ENCODE measurements at places on chromosomes 16 and 17. TPM values are rescaled to one million over a fixed set of nuclear protein-coding genes. Genes with fewer than 3 reads are reported as not detected.

Gene CES1
- 0.34 TPM for total RNA-seq

Gene C17orf50
- total RNA-seq = not detected

Gene PRSS33
- total RNA-seq = 0.73 TPM

Gene DLX4
- total RNA-seq = not detected

Gene CSH1
- total RNA-seq = not detected

Gene MT1H
- not detected for total RNA-seq

Gene PIK3R6
- not detected for total RNA-seq

Gene EEF2K
- 9.0 TPM for total RNA-seq

Gene BIRC5
- total RNA-seq = 169 TPM

Gene ASPA
- total RNA-seq = not detected

Gene MYH1
- not detected for total RNA-seq

- peaks cover 3% of the 10 kb centered on the region for H3K4me1 ChIP-seq
- no peak for DNase-seq
- no peaks in the 10 kb centered on the region for H3K36me3 ChIP-seq
- H3K27me3 ChIP-seq = peaks cover 28% of the 10 kb centered on the region
Observed at GRCh38 chr16:84373907-84374489, 5.7 kb downstream of the ATP2C2 start.

- H3K4me1 ChIP-seq = peaks cover 16% of the 10 kb centered on the region
- H3K36me3 ChIP-seq = no peaks in the 10 kb centered on the region
- H3K27ac ChIP-seq = peak within 1 kb of the TSS; percentile 100
- DNase-seq = peak; percentile 95
- H3K4me3 ChIP-seq = peak within 1 kb of the TSS; percentile 98
Observed at GRCh38 chr16:48385253-48386150, at the start of gene SIAH1. Gene SIAH1 (minus strand): TSS chr16:48385413. CDS start chr16:48362428, 22,985 bp downstream.

- H3K27ac ChIP-seq = no peak overlapping the region
- H3K4me3 ChIP-seq = no peak overlapping the region
- peaks cover 54% of the 10 kb centered on the region for H3K4me1 ChIP-seq
- no peak for DNase-seq
- no peaks in the 10 kb centered on the region for H3K27me3 ChIP-seq
Observed at GRCh38 chr17:27523712-27524111, 67.5 kb downstream of the KSR1 start.

DNA sequence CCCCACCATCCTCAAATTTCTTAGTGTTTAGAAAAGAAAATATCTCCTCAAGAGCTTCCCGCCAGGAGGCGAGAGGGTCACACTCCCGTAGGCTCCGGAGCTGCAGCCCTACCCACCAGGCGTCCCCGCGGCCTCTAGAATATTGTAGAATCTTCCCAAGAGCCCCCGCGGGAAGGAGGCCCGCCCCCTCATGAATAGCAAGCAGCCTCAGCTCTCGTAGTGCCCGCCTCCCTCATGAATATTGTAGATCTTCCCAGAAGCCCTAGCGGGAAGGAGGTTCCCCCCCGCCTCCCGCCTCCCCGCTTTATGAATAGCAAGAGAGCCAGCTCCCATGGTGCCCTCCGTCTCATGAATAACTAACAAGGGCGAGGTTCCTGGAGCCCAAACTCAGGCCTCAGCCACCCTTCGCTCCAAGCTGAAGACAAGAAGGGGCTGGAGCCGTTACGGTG, at the start of gene FBXO47:
FBXO47 (minus strand) TSS at position 114 of the 449 bp plus-strand sequence. CDS start 4,378 bp downstream, outside the sequence.
- peak; percentile 87 for DNase-seq
- no peaks in the 10 kb centered on the region for H3K4me1 ChIP-seq
- no peaks in the 10 kb centered on the region for H3K27me3 ChIP-seq
- H3K27ac ChIP-seq = no peak within 1 kb of the TSS
- H3K36me3 ChIP-seq = no peaks in the 10 kb centered on the region

GRCh38 chr16:51538707-51539498, 387.8 kb upstream of the SALL1 start:
- peak overlapping the region; percentile 20 for H3K27ac ChIP-seq
- no peaks in the 10 kb centered on the region for H3K27me3 ChIP-seq
- no peaks in the 10 kb centered on the region for H3K36me3 ChIP-seq
- no peak overlapping the region for H3K4me3 ChIP-seq

GRCh38 chr17:74187761-74188160, 15.7 kb upstream of the RPL38 start:
- no peak overlapping the region for H3K27ac ChIP-seq
- H3K27me3 ChIP-seq = no peaks in the 10 kb centered on the region
- no peak overlapping the region for H3K4me3 ChIP-seq
- peaks cover 9% of the 10 kb centered on the region for H3K4me1 ChIP-seq
- DNase-seq = no peak

- H3K36me3 ChIP-seq = peaks cover 3% of the 10 kb centered on the region
- no peak for DNase-seq
- no peaks in the 10 kb centered on the region for H3K4me1 ChIP-seq
- H3K27ac ChIP-seq = no peak overlapping the region
- no peak overlapping the region for H3K4me3 ChIP-seq
Observed at GRCh38 chr16:16118337-16118736, 105.0 kb downstream of the ABCC6 start.

- H3K4me3 ChIP-seq = no peak overlapping the region
- no peak overlapping the region for H3K27ac ChIP-seq
- no peak for DNase-seq
- no peaks in the 10 kb centered on the region for H3K27me3 ChIP-seq
- H3K4me1 ChIP-seq = no peaks in the 10 kb centered on the region
Observed at GRCh38 chr17:19672009-19672750, 23.6 kb downstream of the ALDH3A2 start.

GRCh38 chr16:8173111-8173644, 417.1 kb downstream of the TMEM114 start:
- H3K36me3 ChIP-seq = no peaks in the 10 kb centered on the region
- no peaks in the 10 kb centered on the region for H3K4me1 ChIP-seq
- no peaks in the 10 kb centered on the region for H3K27me3 ChIP-seq
- H3K4me3 ChIP-seq = no peak overlapping the region
- H3K27ac ChIP-seq = no peak overlapping the region
- DNase-seq = peak; percentile 92

DNA sequence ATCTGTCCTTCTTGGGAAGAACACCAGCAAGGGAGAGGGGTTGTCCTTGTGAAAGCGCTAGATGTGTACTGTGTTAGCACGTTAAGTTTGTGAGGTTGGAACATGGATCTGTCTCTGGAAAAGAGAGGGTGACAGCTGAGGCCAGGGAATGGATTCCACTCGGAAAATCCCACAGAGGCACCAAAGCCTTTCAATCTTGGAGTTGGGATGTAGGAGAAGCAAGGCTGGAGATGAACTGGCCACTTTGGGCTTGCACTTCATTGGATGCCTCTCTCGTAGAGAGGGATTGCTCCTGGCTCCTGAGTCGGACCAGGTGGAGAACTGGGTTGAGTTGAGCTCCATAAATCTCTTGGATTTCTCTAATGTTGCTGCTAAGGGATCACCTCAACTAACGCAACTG, 67.2 kb downstream of the CCDC182 start:
- peaks cover 17% of the 10 kb centered on the region for H3K4me1 ChIP-seq
- no peak overlapping the region for H3K27ac ChIP-seq
- H3K4me3 ChIP-seq = no peak overlapping the region
- no peaks in the 10 kb centered on the region for H3K36me3 ChIP-seq
- H3K27me3 ChIP-seq = no peaks in the 10 kb centered on the region
- DNase-seq = no peak

GRCh38 chr17:76276069-76276431, 10.9 kb downstream of the UBALD2 start:
- DNase-seq = no peak
- no peaks in the 10 kb centered on the region for H3K27me3 ChIP-seq
- no peak overlapping the region for H3K4me3 ChIP-seq
- H3K36me3 ChIP-seq = no peaks in the 10 kb centered on the region
- H3K4me1 ChIP-seq = peaks cover 12% of the 10 kb centered on the region

- H3K4me1 ChIP-seq = peaks cover 8% of the 10 kb centered on the region
- no peaks in the 10 kb centered on the region for H3K27me3 ChIP-seq
- DNase-seq = no peak
- no peak overlapping the region for H3K4me3 ChIP-seq
Observed at GRCh38 chr17:80882323-80882722, 109.3 kb upstream of the CHMP6 start.

DNA sequence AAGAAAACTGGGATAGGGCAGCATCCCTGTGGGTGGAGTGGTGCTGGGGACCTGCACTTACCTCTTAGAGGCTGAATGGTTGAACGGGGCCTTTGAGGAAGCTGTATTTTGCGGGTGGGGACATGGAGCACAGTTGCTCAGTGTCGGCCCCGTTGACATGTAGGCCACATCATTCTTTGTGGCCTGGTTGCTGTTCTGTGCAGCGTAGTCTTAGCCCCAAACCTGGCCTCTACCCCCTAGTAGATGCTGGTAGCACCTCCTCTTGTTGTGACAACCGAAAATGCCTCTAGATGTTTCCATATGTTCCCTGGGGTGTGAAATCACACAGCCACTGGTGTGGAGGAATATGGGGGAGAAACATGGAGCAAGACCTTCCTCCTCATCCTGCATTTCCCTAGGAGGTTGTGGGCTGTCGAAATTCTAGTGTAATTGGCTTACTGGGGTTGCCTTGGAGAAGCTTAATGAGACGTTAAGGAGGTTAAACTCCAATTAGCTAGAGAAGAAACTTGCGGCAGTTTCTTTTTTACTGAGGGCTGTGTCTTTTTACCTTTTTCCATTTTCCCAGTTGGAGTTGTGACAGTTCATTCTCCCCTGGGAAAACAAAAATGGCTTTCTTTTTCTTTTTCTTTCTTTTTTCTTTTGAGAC, 9.4 kb downstream of the ABCC1 start:
- peaks cover 16% of the 10 kb centered on the region for H3K4me1 ChIP-seq
- no peaks in the 10 kb centered on the region for H3K27me3 ChIP-seq
- no peak overlapping the region for H3K4me3 ChIP-seq
- no peaks in the 10 kb centered on the region for H3K36me3 ChIP-seq
- H3K27ac ChIP-seq = peak overlapping the region; percentile 44
- peak; percentile 57 for DNase-seq

GRCh38 chr17:45700171-45701090, 83.7 kb upstream of the CRHR1 start:
- H3K36me3 ChIP-seq = no peaks in the 10 kb centered on the region
- DNase-seq = no peak
- no peaks in the 10 kb centered on the region for H3K27me3 ChIP-seq
- H3K4me1 ChIP-seq = peaks cover 4% of the 10 kb centered on the region
- no peak overlapping the region for H3K27ac ChIP-seq

- no peaks in the 10 kb centered on the region for H3K4me1 ChIP-seq
- H3K36me3 ChIP-seq = no peaks in the 10 kb centered on the region
- DNase-seq = no peak
- H3K4me3 ChIP-seq = no peak overlapping the region
- H3K27ac ChIP-seq = no peak overlapping the region
Observed at GRCh38 chr16:31274831-31275816, 15.3 kb downstream of the ITGAM start.

DNA sequence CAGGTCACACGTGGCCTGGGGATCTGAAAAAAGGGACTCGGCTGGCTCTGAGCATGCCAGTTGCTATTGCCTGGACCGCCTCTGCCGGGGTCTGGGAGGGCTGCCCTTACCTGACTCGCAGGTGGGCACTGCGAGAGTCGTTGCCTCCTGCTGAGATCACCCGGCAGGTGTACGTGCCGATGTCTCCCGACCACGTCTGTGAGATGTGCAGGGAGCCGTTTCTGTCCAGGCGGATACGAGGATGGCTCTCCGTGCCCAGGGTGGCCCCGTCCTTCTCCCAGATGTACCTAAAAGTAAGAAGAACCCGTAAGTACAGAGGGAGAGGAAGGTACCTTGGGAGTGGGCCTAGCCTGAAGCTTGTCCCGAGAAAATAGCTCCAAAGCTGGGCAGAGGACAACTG, 112.0 kb upstream of the CDC42EP4 start:
- H3K27ac ChIP-seq = no peak overlapping the region
- no peak overlapping the region for H3K4me3 ChIP-seq
- H3K27me3 ChIP-seq = no peaks in the 10 kb centered on the region
- no peak for DNase-seq

GRCh38 chr16:15874745-15875314, 13.6 kb downstream of the CEP20 start:
- peak overlapping the region; percentile 50 for H3K27ac ChIP-seq
- H3K4me1 ChIP-seq = no peaks in the 10 kb centered on the region
- DNase-seq = peak; percentile 70
- no peaks in the 10 kb centered on the region for H3K36me3 ChIP-seq
- no peak overlapping the region for H3K4me3 ChIP-seq

- H3K27me3 ChIP-seq = no peaks in the 10 kb centered on the region
- no peak overlapping the region for H3K4me3 ChIP-seq
- no peak for DNase-seq
Observed at GRCh38 chr17:1007310-1008007, 10.5 kb downstream of the TIMM22 start.

- DNase-seq = no peak
- H3K27ac ChIP-seq = no peak overlapping the region
- no peak overlapping the region for H3K4me3 ChIP-seq
- H3K36me3 ChIP-seq = no peaks in the 10 kb centered on the region
- H3K4me1 ChIP-seq = peaks cover 3% of the 10 kb centered on the region
Observed at GRCh38 chr16:86219655-86220445, 290.5 kb upstream of the FOXF1 start.

GRCh38 chr17:16459855-16460550, 32.0 kb downstream of the LRRC75A start:
- H3K4me1 ChIP-seq = peaks cover 6% of the 10 kb centered on the region
- H3K4me3 ChIP-seq = no peak overlapping the region
- no peaks in the 10 kb centered on the region for H3K36me3 ChIP-seq

DNA sequence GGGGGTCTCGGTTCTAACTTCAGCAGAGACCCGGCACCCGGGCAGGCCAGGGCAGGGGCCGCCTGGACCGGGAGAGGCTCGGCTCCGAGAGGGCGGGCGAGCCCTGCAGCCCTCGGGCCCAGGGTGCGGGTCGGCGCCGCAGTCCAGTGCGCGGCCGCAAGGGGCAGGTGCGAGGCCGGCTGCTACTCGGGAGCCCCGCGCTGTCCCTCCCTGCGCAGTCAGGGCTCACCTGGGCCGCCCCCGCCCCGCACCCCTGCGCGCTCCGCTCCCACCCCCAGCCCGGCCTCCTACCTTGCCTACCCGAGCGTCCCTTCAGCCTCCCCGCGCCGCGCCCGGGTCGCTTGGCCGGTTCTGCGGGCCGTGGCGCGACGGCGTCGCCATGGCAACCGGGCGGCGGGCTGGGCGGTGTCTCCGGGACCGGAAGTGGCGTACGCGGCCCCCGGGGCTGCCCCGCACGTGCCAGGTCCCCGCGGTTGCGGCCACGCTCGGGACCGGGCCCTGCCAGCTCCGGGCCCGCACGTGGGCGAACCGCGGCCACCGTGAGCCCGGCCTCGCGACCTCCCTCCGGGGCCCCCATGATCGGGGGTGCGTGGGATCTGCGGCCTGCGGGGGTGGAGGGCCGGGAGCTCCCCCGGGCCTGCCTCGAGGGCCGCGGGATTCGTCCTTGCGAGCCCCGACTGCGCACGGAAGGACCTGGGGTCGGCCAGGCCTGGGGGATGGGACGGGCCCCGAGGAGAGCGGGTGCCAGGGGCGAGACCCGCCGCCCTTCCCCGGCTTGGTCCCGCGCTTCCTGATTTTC, at the start of gene CYB561:
CYB561 (minus strand) TSS at position 353 of the 799 bp plus-strand sequence. CDS start 8,759 bp downstream, outside the sequence.
- H3K4me1 ChIP-seq = no peaks in the 10 kb centered on the region
- H3K36me3 ChIP-seq = no peaks in the 10 kb centered on the region
- H3K27me3 ChIP-seq = peaks cover 37% of the 10 kb centered on the region
- DNase-seq = peak; percentile 83
- no peak within 1 kb of the TSS for H3K27ac ChIP-seq

Data from neural progenitor cell (in vitro differentiated cells).